ENCODE measurements at places on chromosomes 1 and 21.

DNA sequence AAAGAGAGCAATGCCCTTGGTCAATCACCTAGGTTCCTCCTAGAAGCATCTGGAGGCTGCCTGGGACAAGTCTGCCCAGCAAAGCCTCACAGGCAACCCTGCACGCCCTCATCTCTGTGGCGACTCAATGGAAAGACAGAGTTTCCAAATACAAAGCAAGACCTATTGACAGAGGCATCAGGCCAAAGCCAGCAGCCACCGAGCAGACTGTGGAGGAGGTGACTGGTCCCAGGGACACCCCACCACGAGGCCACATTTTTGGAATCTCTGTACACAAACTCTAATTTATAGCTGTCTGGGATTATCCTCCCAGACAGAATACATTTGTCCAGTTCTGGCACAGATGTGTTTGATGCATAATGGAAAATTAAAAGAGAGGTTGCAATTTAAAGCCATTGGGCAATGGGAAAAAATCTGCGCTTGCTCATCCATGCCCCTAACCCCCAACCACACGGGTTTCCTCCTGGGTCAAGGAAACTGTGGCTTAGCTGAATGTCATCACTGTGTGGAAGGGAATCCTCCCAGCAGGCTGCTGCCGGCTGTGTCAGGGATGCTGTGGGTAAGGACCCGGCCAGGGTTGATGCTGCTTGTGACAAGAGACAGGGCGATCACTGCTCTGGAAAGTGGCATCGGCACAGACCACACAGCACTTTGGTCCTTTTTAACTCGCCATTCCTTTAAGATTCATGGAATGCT lies 14.3 kb downstream of the TSPAN2 start:
- DNase-seq: no peak

- no peak for DNase-seq
Measured at GRCh38 chr1:240503558-240503957, 108.4 kb downstream of the GREM2 start.

- no peak for DNase-seq
Measured at GRCh38 chr1:903721-904271, 19.9 kb upstream of the SAMD11 start.

DNA sequence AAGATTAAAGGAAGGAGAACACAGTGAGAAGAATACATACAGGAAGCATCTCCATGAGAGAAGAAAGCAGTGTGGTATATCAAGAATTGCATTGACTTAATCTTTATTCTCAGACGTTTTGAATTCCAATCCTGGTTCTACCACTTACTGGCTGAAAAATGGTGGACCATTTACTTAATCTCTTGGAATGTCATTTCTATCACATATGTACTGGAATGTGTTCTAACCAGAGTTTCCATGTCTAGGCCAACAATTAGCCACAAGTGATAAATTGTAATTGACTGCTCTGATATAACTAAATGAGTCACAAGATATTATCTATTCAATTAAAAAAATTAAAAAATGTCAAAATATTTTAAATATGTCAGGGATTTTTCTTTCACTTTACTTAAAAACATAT lies 626.1 kb downstream of the PTPRC start:
- DNase-seq: no peak

GRCh38 chr1:25735956-25736529 lies 64.0 kb upstream of the SELENON start:
- no peak for DNase-seq

Measured in GOT3 (cell line).